ENCODE measurements at places on chromosomes 6 and 20. TPM values are rescaled to one million over a fixed set of nuclear protein-coding genes. Genes with fewer than 3 reads are reported as not detected.

MAS1 gene
- not detected for total RNA-seq

CALHM6 gene
- 10.0 TPM for total RNA-seq

DNA sequence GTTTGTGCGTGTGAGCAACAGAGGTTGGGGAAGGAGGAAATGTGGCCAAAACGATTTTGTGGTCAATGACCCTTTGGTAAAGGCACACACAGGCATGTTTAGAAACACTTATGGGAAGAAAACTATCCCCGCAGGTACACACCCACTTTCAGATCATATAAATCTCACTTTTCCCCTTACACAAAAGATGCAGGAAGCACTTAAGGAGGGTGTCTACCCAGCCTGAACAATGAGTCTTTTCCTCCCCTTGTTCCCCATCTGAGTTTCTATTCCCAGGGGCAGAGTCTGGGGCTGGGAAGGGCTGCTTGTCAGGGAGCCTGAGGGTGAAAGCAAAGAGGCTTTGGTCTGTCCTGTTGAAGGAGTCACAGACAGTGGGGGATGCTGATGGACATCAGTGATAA lies 193.2 kb upstream of the SALL4 start:
- DNase-seq = no peak
- H3K4me3 ChIP-seq = no peak overlapping the region
- H3K36me3 ChIP-seq = no peaks in the 10 kb centered on the region
- H3K27me3 ChIP-seq = no peaks in the 10 kb centered on the region

- H3K4me3 ChIP-seq = no peak overlapping the region
- peaks cover 12% of the 10 kb centered on the region for H3K4me1 ChIP-seq
- no peak overlapping the region for H3K27ac ChIP-seq
- DNase-seq = peak; percentile 8
Observed at GRCh38 chr6:15989397-15989796, 139.5 kb upstream of the MYLIP start.

GRCh38 chr20:4607287-4607713 lies 114.4 kb upstream of the PRND start:
- peaks cover 5% of the 10 kb centered on the region for H3K27me3 ChIP-seq
- H3K4me3 ChIP-seq = no peak overlapping the region
- peaks cover 2% of the 10 kb centered on the region for H3K4me1 ChIP-seq

DNA sequence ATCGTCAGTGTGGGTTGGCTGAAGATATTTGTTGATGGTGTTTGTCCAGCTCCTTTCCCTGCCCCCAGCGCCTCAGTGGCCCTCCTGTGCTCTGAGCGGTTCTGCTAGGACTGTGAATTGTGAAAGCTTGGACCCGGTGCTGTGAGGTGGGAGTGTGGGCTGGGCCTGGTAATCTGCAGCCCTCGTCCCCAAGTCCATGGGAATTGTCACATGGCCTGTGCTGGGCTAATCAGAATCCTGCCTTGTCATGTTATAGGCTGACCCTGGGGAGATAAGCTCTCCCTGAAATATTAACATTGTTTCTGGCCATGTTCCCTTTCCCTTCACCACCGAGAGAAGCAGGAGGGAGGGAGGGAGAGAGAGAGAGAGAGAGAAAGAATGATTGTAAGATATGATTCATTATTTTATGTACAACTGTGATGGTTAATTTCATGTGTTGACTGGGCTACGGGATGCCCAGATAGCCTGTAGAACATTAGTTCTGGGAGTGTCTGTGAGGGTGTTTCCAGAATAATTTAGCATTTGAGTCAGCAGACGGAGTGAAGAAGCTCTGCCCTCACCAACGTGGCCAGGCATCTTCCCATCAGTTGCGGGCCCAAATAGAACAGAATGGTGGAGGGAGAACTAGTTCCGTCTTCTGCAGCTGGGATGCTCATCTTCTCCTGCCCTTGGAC lies 62.4 kb downstream of the TFAP2C start:
- no peak overlapping the region for H3K4me3 ChIP-seq
- no peak overlapping the region for H3K27ac ChIP-seq
- H3K4me1 ChIP-seq = no peaks in the 10 kb centered on the region
- peaks cover 2% of the 10 kb centered on the region for H3K27me3 ChIP-seq
- no peaks in the 10 kb centered on the region for H3K36me3 ChIP-seq

GRCh38 chr20:37575884-37576283 lies 48.2 kb upstream of the BLCAP start:
- H3K27ac ChIP-seq = no peak overlapping the region
- no peak overlapping the region for H3K4me3 ChIP-seq
- H3K27me3 ChIP-seq = peaks cover 22% of the 10 kb centered on the region
- no peaks in the 10 kb centered on the region for H3K36me3 ChIP-seq

DNA sequence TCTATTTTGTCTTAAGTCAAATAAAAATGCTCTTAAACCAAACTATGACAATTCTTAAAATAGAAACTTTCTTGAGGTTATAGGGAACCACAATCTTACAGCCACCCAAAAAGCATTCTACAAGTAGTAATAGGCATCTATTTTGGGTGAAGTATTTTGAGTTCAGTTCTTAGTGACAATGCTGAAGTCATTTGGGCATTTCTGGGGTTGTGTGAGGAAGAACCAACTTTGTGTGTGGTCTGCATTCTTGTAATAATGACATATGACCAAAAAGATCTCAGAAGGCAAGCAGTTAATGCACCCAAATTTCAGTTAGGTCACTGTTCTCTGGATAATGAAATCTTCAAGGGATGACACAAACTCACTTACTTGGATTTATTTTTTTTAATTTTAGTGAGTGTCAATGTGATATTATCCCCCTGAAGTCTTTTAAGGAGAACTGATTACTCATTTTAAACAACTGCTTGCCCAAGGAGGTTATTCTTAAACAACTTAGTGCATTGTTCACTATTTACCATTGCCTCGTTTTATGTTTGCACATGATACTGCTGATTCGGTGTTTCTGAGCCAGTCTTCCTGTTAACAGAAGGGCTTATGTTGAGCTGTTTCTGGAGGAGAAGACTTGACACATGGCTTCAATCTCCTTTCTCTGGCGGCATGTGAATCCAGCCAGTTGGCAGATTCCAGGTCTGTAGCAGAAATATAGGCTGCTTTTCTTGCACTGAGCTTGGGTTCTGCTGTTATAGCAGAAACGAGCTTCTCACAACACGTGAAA lies 618.9 kb downstream of the BCKDHB start:
- no peak for DNase-seq
- H3K36me3 ChIP-seq = no peaks in the 10 kb centered on the region
- H3K27ac ChIP-seq = no peak overlapping the region
- no peaks in the 10 kb centered on the region for H3K4me1 ChIP-seq

GRCh38 chr6:142679907-142680700 lies 264.9 kb downstream of the HIVEP2 start:
- no peaks in the 10 kb centered on the region for H3K27me3 ChIP-seq
- H3K4me3 ChIP-seq = no peak overlapping the region
- peaks cover 18% of the 10 kb centered on the region for H3K4me1 ChIP-seq
- H3K27ac ChIP-seq = no peak overlapping the region
- DNase-seq = peak; percentile 61

GRCh38 chr6:105200133-105200730 lies 20.4 kb upstream of the POPDC3 start:
- H3K4me3 ChIP-seq = no peak overlapping the region
- H3K36me3 ChIP-seq = no peaks in the 10 kb centered on the region
- H3K27ac ChIP-seq = no peak overlapping the region
- no peak for DNase-seq

DNA sequence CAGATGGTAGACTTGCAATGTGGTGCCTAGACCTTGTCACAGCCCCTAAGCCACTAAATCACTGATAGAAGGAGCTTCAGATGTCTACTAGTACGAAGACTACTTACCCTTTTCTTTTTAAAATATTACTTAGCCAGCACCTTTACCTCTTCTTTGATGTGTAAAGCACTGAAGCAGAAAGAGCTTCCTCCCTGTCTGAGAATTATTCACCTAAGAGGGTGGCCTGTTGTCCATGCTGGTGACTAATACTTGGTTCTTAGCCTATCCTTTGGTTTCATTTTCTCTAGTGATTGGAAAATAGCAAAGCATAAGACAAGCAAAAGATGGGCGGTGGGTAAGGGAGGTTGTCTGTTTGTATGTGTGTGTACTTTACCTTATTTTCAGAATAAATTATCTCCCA lies 794.6 kb downstream of the TFAP2A start:
- no peak overlapping the region for H3K4me3 ChIP-seq
- no peak for DNase-seq
- no peaks in the 10 kb centered on the region for H3K36me3 ChIP-seq
- H3K27me3 ChIP-seq = no peaks in the 10 kb centered on the region

DNA sequence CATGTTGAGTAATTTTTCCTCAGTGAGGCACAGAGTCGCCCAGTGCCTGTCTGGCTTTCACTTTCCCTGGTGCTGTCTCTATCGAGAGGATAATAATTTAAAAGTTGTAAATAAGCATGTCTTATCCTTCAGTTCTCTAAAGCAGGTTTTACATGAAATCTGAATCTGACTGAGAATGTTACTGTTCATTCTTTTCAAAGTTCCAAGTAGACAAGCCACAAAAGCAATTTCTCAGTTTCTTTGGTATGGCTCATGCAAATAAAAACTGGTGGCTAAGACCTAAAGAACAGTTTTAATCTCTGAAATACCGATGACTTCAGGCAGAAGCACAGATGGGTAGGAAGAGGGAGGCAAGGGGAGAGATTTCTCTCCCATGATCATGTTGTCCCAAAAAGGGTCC lies 87.6 kb upstream of the GCM1 start:
- peak overlapping the region; percentile 38 for H3K27ac ChIP-seq
- DNase-seq = peak; percentile 25
- peak overlapping the region; percentile 13 for H3K4me3 ChIP-seq
- peaks cover 48% of the 10 kb centered on the region for H3K4me1 ChIP-seq
- H3K27me3 ChIP-seq = no peaks in the 10 kb centered on the region

DNA sequence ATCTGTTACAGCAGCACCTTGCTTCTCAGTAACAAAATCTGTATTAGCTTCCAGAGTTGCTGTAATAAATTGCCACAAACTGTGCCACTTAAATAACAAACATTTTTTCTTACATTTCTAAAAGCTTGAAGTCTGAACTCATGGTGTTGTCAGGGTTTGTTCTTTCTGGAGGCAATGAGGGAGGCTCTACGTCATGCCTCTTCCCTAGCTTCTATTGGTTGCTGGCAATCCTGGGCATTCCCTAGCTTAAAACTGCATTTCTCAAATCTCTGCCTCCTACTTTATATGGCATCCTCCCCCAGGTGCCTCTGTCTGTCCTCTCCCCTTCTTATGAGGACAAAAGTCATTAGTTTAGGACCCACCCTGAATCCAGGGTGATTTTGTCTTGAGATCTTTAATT lies 41.6 kb upstream of the TMEM244 start:
- no peak for DNase-seq
- H3K36me3 ChIP-seq = no peaks in the 10 kb centered on the region
- H3K4me3 ChIP-seq = no peak overlapping the region
- H3K27ac ChIP-seq = no peak overlapping the region
- no peaks in the 10 kb centered on the region for H3K27me3 ChIP-seq
- H3K4me1 ChIP-seq = peaks cover 5% of the 10 kb centered on the region

DNA sequence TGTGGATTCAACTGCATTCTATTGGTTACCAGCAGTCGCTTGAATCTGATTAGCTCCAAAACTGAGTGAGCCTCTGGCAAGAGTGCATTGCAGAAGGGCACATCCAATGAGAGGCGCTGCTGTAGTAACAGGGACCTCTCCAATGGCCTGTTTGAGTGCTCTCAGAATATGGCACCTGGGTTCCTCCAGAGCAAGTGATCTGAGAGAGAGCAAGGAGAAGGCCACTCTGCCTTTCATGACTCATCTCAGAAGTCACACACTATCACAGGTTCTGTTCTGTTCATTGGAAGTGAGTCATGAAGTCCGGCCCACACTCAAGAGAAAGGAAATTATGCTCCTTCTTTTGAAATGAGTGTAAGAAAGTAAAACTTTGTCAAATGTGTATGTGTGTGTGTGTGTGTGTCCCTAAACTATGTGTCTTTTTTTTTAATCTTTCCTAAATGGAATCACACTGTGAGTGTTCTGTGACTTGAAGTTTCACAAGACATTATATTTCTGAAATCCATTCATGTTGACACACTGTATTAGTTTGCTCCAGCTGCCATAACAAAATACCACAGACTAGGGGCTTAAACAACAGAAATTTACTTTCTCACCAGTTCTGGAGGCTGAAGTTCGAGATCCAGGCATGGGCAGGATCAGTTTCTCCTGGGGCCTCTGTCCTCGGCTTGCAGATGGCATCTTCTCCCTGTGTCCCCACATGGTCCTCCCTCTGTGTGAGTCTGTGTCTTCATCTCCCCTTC lies 138.3 kb upstream of the CDYL start:
- H3K27ac ChIP-seq = peak overlapping the region; percentile 78
- peaks cover 33% of the 10 kb centered on the region for H3K27me3 ChIP-seq
- no peaks in the 10 kb centered on the region for H3K36me3 ChIP-seq
- peak; percentile 69 for DNase-seq
- no peak overlapping the region for H3K4me3 ChIP-seq

GRCh38 chr6:10248378-10248843 lies 166.5 kb downstream of the TFAP2A start:
- DNase-seq = no peak
- peaks cover 3% of the 10 kb centered on the region for H3K27me3 ChIP-seq
- H3K36me3 ChIP-seq = no peaks in the 10 kb centered on the region
- no peaks in the 10 kb centered on the region for H3K4me1 ChIP-seq
- no peak overlapping the region for H3K4me3 ChIP-seq

GRCh38 chr6:12013307-12013719 lies 1.2 kb downstream of the HIVEP1 start:
- DNase-seq = no peak
- H3K27ac ChIP-seq = peak overlapping the region; percentile 96
- no peaks in the 10 kb centered on the region for H3K27me3 ChIP-seq
- H3K4me3 ChIP-seq = peak overlapping the region; percentile 96
- peaks cover 39% of the 10 kb centered on the region for H3K4me1 ChIP-seq

DNA sequence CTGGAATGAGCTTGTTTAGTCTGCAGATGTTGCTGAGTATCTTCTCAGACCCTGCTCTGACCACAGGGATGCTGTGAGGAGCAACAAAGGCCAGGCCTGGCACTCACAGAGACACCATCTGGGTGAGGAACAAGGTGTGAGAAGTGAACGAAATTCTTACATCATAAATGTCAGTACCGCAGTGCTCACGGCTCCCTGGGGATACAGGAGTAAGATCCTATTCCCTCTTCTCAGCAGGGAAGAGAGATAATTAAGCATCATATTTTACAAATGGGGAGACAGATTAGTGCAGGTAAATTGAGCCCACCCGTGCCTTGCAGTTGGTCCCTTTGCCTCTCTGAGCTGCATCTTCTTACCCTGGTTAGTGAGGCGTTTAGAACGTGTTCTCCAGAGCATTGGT lies 106.2 kb downstream of the DTD1 start:
- H3K27ac ChIP-seq = no peak overlapping the region
- no peak for DNase-seq
- peaks cover 5% of the 10 kb centered on the region for H3K36me3 ChIP-seq
- no peaks in the 10 kb centered on the region for H3K4me1 ChIP-seq
- H3K4me3 ChIP-seq = no peak overlapping the region

All from activated CD4-positive, alpha-beta T cell treated with anti-CD3 and anti-CD28 coated beads for 36 hours (primary cell).